Keratinocyte (primary cell): ENCODE measurements at places on chromosomes 11 and 22.

DNA sequence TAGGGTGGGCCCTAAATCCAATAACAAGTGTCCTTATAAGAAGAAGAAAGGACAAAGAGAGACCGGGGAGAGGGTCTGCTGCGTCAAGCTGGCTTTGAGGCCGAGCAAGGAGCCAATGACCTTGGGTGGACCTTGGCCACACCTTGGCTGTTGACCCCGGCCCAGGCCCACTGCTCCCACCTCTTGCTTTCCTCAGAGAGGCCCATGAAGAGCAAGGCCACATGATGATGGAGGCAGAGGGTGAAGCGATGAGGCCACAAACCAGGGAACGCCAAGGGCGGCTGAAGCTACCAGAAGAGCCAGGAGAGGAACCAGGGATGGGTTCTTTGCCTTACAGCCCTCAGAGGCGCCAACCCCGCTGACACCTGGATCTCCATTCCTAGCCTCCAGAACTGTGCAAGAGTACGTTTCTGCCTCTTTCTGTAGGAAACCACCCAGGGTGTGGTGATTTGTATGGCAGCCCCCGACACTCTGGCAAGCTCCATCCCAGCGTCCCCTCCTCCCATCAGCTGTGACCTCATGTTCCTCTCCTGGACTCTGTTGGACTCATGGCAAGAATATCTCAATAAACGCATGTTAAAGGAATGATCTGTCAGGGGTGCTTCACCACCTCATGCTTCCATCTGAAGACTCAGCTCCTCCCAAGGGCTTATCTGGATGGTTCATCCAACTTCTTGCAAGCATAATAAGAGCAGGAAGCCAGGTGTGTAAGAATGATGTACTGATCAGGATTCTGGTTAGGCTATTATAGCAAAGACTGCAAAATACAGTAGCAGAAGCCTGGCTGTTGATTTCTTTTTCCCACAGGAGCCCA lies 41.6 kb upstream of the LINC01488 start:
- no peak for DNase-seq

DNA sequence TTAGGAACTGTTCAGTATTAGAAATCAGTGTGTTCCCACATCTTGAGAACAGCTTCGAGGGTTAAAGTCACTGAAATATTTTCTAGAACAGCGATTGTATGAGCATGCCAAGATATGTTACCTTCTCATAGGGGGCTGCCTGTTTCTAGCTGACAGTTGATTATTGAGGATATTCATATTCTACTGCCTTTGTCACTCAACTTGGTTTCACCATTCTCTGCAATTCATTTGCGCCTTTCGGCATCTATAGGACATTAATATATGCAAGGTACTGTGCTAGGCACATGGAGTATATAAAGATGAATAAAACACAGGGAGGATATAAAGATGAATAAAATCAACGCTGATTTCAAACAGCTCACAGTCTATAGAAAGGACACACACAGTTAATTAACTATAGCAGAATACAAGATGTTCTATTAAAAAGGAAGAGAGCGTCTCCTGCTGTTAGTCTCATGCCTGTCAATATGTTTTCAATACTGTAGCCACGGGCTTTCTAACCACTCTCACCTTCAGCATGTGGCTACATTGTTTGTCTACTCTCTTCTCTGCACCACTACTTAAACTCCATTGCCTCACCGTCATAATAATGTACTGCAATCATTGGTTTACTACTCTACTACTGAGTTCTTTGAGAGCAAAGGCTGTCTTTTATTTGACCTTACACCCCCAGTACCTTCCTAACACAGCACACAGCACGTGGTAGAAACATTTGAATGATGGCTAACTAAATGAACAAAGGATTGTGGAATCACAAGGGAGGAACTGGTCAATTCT lies 81.9 kb downstream of the RAB30 start:
- DNase-seq, result no peak

GRCh38 chr11:73653996-73654395 lies 7.6 kb downstream of the PLEKHB1 start:
- DNase-seq, result no peak

DNA sequence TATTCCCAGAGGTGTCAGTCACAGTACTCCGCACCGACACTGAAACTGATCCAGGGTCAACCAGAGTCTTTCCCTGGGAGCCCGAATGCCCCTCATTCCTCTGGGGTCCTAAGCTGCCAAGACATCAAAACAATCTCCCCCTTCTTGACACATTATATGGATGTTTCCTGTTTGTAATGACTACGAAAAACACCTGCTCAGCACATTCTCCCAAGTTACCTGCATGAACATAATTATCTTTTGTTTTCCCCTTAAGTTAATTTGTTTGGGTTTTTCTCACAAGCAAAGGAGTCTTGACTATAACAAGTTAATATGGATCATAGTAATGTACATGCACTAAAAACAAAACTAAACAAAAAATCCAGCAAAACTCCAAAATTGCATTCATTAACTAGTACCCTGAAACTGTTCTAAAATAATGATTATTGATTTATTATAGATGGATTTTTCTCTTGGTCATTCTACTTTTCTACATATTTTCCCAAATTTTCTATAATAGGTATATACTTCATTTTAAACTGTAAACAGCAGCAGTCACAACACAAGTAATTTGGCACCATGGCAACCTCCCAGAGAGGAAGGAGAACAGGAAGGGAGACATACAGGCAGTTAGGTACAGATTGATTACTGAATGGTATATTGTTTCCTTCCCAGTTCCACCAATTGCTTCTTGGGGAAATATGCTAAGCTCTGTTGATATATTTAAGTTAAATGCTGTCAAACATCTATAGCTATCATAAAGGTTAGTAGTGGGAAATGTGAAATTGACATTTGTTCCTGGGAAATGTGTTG lies 631.5 kb downstream of the METTL15 start:
- no peak for DNase-seq

- no peak for DNase-seq
Measured at GRCh38 chr11:1276041-1276790, 33.2 kb downstream of the TOLLIP start.

- DNase-seq, result no peak
Measured at GRCh38 chr11:574632-575312, 1.5 kb upstream of the PHRF1 start.

DNA sequence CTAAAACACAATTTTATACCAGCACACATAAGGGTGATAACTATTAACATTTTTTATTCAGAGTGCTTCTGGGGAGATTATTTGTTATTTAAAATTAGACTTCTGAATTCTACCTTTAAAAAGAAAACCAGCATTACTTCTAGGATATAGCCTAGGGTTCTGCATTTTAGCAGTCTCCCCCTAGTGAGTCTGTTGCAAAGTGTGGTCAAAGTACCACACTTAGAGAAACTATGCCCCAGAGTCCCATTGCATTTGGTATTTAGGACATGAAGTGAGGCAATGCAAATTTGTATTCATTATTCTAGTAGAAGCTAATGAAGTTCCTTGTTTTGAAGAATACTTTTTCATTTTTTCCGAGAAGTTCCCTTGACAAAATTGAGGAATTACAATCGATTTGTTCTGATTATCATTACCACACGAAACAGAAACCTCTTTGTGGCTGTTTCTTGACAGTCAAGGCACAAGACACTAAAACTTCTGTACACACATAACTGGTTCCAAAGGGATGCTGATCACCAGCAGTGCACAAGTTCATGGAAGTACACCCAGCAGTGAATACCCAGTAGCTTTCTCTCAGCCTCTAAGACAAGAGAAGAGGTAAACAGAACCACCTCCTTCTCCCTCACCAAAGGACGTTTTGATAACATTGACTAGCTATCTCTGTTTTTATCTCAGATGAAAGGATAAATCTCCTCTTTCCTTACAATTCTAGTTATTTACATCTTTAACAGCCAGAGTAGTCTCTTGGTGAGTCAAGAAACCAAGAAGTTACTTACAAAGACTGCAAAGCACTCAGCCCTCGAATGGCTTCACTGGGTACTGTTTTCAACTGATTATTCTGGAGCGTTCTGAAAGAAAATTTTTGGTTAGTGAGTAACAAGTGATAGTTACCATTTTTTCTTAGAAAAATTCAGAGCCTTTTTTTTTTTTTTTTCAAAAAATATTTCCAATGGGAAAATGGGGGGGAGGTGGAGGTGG lies 27.6 kb upstream of the CCDC34 start:
- DNase-seq, result no peak

GRCh38 chr11:16081382-16082094 lies 274.8 kb downstream of the SOX6 start:
- DNase-seq, result no peak

DNA sequence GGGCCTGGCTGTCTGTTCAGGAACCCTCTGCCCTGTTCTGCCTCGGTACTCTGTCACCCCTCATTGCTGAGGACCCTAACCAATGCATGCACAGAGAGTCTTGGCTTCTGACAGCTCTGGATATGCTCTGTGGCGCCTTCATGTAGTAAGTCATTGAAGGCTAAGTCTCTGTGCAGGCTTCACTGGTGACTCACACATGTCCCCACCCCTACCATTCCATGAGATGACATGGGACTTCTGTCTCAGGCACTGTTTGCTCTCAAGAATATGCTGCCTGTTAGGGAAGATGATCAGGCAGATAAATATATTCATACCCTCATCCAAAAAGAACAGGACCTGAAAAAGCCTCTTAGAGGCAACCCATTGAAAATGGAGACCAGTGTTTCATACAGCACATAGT lies 43.6 kb upstream of the HORMAD2 start:
- no peak for DNase-seq

- DNase-seq, result peak; percentile 83
Measured at GRCh38 chr11:35623621-35624168, 5.4 kb downstream of the FJX1 start.

- DNase-seq, result no peak
Measured at GRCh38 chr22:35170716-35171697, 86.3 kb upstream of the HMGXB4 start.

- no peak for DNase-seq
Measured at GRCh38 chr22:19478045-19478900, 720 bp downstream of the UFD1 start.

- no peak for DNase-seq
Measured at GRCh38 chr11:2770761-2771301, 71.0 kb upstream of the KCNQ1OT1 start.

DNA sequence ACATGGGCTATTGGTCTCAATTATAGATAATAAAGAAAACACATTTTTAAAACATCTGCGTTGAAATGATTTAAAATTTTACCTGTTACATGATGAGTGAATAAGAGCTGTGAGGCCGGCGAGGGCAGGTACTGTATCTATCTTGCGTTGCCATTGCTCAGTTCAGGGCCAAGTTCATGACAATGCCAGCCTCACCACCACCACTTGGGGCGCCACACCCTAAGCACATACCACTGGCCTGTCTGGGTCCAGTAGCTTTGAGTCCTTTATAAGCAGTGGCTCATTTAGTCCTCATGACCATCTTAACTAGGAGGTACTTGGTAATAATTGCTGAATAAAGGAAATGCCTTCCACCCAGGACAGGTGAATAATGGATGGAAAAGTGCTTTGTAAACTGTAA lies 14.5 kb upstream of the MB start:
- no peak for DNase-seq

GRCh38 chr11:92295175-92296137 lies 70.8 kb downstream of the FAT3 start:
- no peak for DNase-seq

- DNase-seq, result no peak
Measured at GRCh38 chr11:11260903-11261302, 92.1 kb downstream of the CSNK2A3 start.

DNA sequence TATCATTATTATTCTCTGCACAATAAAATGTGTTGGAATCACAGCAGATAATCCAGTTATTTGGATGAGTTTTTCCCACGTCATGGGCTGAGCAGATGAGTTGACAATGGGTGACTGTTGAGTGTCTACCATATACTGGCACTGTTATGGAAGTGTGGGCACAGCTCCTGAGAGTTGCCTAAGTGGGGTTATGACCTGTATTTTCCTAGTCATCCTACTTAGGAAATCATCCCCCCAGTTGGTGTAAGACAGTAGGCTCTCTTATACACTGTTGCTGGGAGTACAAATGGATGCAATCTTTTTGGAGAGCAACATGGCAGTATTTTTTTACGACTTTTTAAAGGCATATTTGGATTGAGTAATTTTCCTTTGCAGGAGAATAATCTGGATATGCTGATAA lies 66.4 kb downstream of the TRAF6 start:
- no peak for DNase-seq

DNA sequence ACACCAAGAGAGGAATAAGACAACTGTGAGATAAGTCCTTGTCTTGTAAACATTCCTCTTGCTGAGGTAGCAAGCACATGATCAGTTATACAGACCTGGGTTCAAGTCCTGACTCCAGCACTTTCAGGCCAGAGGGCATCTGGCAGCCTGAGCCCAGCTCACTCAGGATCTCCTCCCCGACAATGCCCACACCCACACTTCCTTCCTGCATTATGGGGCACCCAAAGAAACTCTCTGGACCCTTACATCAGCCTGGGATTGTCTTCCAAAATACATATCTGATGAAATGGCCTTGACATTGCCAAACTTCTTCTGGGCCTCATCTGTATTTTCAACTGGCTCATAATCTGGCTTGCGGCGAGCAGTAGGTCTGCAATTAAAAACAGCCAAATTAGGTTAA lies 48.6 kb downstream of the ARFGAP3 start:
- no peak for DNase-seq
